KBM-7 (cell line): ENCODE measurements at places on chromosomes 3 and 15.

GRCh38 chr15:39598958-39599845 lies 18.3 kb downstream of the THBS1 start:
- no peak for DNase-seq

DNA sequence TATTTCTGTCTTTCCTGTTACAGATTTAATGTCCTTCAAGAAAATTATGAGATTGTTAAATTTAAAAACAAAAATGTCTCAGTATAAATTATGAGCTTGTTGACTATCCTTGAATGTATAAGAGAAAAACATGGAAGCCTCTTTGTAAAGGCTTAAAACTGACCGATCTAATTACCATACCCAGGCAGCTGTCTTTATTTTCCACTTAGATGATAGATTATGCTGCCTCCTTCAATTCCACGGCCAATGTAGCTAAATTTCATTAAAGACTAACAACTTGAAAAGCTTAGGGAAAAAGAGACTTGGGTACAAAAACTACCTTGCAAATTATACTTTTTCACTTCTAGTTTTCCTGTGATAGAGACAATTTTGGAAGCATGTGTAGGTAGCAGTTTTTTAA lies 88.3 kb downstream of the ATP10A start:
- DNase-seq: no peak

- DNase-seq: no peak
These were observed 10.8 kb downstream of the CRTAP start for GRCh38 chr3:33124638-33125037.

GRCh38 chr15:60096157-60096556 lies 92.0 kb downstream of the FOXB1 start:
- DNase-seq: no peak

- no peak for DNase-seq
These were observed 123.5 kb upstream of the IL12A start for GRCh38 chr3:159865041-159865579.

DNA sequence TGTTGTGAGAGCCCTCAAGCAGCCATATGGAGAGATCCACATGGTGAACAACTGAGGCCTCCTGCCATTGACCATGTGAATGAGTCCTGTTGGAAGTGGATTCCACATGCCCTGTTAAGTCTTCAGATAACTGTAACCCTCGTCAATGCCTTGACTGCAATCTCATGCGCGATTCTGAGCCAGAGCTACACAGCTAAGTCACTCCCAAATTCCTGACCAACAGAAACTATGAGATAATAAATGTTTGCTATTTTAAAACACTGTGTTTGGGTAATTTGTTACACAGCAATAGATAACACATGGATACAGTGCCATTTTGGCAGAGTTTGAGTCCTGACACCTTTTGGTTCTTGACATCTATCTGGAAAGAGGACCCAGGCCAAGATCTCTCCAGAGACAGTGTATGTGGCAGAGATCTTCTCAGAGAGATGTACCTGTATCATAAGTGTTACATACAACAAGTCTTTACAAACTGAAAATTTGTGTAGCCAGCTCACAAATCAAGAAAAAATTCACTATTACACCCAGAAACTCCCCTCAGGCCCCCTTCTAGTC lies 34.5 kb upstream of the BNC1 start:
- DNase-seq: no peak

- no peak for DNase-seq
These were observed 23.2 kb downstream of the ATXN7 start for GRCh38 chr3:63886858-63887257.

GRCh38 chr3:102053375-102053989 lies 204.2 kb downstream of the NFKBIZ start:
- no peak for DNase-seq

DNA sequence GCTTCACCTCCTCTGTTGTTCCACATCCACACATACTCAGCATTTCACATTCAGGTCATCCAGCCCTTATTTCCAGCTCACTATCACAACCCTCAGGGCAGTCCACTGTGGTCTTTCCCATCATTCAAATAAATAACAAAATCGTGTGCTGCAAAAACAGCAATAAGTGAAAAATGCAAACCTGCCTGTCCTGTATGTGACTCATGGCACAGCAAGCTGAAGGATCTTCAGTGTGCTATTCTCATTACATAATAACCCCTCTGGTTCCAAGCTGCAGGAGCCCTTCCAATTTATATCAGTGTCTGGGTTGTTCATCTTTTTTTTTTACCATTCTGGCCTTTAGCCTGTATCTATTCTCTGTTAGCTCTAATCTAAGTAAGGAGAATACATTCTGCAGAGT lies 185.3 kb upstream of the UBE2E2 start:
- DNase-seq: no peak

DNA sequence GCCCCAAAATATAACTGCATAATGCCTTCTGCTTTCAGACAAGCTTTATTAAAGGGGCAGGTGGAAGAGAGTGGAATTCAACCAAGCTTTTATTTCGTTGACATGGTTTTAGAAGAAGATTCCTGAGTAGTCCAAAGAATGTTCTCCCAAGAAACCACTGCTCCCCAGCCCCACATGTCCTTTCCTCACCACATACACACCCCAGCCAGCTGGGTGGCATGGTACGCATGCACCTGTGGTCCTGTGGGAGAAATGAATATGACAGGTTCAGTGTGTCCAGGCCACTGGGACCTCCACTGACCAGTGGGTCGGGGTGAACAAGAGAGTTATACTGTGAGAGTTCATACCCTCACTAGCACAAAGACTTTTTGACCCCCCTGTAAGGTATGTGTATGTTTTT lies 30.2 kb downstream of the ARID3B start:
- no peak for DNase-seq

- no peak for DNase-seq
These were observed 148.6 kb downstream of the CD47 start for GRCh38 chr3:107942244-107942643.
